ENCODE measurements at places on chromosomes 11 and 22. TPM values are rescaled to one million over a fixed set of nuclear protein-coding genes. Genes with fewer than 3 reads are reported as not detected.
A peak's percentile ranks its signal among the peaks of the same experiment; 100 is the strongest.

The IL17REL gene
- polyA plus RNA-seq: 0.06 TPM

The CCDC89 gene
- not detected for polyA plus RNA-seq

- DNase-seq: no peak
These were observed 15.9 kb upstream of the APOBEC3A start for GRCh38 chr22:38941488-38941987.

DNA sequence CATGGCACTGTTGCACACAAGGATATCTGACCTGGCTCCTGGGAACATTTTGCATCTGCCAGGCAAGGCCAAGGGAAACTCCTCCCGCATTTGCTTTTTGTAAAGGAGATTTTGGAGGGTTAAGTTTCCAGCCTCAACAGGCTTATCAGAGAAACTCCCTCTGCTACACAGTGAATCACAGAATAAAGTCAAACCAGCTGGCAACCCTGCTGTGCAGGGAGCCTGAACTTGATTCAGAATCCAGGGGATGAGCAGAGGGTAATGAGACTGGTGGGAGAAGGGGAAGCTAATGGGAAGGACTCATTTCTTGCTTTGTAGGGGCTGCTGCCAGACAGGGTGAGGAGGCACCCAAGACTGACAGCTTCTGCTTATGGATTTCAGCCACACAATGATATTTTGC lies 185.3 kb upstream of the ISX start:
- no peak for DNase-seq

The NCF4 gene
- 0.13 TPM for polyA plus RNA-seq

GRCh38 chr11:28490773-28491382 lies 382.7 kb downstream of the METTL15 start:
- DNase-seq: no peak

The TEX54 gene
- polyA plus RNA-seq: not detected

GRCh38 chr11:459511-460220 lies 9.6 kb downstream of the PTDSS2 start:
- DNase-seq: no peak

- DNase-seq: no peak
These were observed 330.5 kb downstream of the TENM4 start for GRCh38 chr11:79110321-79110720.

DNA sequence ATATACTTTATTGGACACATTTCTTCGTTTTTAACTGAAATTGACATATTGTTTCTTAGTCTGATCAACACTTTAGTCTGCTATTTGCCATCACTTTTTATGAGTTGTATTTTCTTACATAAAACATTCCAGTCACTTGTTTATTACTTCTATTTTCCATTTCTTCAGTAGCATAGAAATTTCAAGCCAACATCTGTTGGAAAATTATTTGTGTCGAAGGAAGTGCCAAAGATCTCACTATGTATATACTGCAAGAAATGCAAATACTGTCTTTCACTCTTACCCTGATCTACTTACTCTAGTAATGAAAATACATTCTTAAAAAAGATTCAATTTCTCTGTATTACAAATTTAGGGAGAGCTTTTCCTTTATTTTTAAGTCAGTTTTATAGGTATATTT lies 105.9 kb downstream of the SLC17A6 start:
- no peak for DNase-seq

DNA sequence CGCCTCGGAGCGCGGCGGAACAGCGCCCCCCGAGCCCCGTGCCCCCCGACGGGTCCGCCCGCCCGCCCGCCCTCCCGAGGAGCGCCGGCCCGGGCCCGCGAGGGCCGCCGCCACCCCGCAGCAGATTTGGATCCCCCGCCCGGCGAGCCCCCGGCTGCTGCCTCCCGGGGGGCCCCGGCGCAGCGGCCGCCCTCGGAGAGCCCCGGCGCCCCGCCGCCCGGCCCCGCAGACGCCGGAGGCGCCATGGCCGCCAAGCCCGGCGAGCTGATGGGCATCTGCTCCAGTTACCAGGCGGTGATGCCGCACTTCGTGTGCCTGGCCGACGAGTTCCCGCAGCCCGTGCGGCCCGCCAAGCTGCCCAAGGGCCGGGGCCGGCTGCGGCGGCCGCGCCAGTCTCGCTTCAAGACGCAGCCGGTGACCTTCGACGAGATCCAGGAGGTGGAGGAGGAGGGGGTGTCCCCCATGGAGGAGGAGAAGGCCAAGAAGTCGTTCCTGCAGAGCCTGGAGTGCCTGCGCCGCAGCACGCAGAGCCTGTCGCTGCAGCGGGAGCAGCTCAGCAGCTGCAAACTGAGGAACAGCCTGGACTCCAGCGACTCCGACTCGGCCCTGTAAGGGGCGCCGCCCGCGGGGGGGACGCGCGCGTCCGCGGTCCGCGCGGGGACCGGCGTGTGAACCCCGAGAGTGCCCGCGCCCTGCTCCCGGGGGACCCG lies 380 bp downstream of the C11orf96 start:
- DNase-seq: peak; percentile 59

DNA sequence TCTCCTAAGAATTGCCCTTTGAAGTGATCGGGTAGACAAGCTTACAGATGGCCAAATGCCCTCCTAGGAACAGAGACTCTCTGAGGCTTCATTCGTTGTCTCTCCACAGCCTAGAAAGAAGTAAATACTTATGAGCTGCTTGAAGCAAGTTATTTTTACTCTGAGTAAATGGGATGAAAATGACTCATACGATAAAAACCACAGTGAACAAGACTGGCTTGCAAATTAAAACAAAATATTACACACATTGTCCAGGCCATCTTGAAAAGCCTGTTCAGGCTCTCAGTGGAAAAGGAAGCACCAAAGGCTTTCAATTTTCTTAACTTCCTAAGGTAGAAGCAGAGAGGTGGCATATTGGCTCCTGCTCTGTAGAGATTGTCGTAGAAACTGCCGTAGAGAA lies 294.2 kb downstream of the NELL1 start:
- DNase-seq: no peak

The CLCF1 gene
- 8.7 TPM for polyA plus RNA-seq

DNA sequence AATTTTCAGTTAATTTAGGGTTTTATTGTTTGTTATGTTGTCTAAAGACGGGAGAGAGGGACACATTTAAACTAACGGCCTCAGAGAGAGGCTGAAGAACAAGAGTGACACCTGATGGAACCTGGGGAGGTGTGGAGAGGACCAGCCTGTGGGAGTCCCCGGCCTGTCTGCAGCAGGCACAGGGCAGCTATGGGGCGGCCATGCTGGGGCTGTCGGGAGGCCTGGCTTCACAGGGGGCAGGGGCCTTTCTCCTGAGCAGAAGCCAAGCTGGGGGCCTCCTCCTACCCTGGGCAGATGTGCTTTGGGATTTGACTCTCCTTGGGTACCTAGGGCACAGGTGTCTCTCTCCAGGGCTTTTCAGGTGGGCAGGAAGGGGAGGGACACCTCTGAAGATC lies 21.9 kb downstream of the RELT start:
- no peak for DNase-seq

The ESAM gene
- polyA plus RNA-seq: 383 TPM

DNA sequence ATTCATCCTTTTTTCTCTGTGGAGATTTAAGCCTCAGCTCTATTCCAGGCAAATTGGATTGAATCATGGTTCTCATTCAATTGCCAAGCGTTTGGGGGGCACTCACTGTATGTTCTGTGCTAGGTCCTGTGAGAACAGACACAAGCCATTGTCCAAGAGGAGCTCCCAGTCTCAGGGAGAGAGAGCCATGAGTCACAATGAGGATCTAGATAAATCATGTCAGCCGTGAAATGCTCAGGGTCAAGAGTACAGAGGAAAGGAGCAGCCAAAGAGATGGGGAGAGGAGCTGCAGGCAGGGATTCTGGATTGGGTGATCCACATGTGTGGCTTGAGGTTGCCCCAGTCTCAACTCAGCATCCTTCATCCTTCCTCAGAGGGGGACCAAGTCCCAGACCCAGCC lies 93.6 kb downstream of the FEZ1 start:
- DNase-seq: peak; percentile 19

GRCh38 chr22:28620244-28620922 lies 59.3 kb downstream of the TTC28 start:
- DNase-seq: no peak

DNA sequence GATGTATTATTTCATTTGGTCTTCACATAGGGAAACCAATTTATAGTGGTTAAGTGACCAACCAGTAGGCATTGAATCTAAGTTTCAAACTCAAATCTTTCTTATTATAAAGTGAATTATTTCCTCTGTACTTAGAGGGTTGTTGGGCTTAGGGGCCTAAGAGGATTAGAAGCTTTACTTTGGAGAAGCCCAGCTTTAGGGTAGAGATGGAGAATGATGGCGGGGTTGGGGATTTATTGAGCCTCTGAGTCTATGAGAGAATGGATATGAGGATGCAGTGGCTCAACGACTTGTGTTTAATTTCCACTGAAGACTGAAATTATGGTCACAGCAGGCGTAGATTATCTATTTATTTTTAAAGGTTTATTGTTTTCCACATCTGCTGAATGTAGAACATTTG lies 55.5 kb downstream of the CHRDL2 start:
- DNase-seq: no peak

- no peak for DNase-seq
These were observed 537.7 kb downstream of the BUD13 start for GRCh38 chr11:116234989-116235568.

The PACSIN3 gene
- polyA plus RNA-seq: 14.7 TPM

- peak; percentile 30 for DNase-seq
These were observed 31.6 kb downstream of the EIF3F start for GRCh38 chr11:8018484-8019313.

DNA sequence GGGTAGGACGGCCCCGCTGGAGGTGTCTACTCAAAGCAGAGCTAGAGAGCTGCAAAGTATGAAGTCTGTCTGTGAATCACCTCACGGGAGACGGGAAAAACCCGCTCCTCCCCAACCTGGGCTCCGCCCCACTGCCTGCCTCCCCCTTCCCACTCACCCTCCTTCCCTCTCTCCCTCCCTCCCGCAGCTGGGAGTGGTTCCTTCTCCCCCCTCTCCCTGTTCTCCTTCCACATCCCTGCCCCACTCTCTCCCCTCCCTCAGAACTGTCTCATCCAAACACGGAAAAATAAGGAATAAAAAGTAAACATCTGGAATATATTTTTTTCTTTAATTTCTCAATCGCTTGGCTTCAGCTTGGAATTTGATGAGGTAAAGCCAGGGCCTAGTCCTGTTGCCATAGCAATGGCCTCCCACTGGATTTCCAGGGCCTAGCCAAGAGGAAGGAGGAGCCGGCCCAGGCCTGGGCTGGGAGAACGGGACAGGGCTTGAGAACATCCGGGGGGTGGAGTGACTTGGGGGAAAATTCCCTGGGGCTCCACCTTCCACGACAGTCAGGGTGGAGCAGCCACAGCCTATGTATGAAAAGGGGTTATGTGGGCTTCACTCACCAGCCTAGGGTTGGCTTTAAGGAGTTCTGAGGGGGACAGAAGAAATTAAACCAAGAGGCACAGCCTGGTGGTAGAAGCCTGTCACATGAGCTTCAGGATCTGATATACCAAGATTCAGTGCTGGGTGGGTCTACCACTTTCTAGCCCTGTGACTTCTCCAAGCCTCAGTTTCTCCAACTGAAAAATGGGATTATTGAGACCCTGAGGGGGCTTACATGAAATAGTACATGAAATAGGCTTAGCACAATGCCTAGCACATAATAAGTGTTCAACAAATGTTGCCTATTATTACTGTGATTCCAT lies 2.2 kb downstream of the TNKS1BP1 start:
- DNase-seq: peak; percentile 84

- DNase-seq: no peak
These were observed 37.4 kb downstream of the PPME1 start for GRCh38 chr11:74208507-74208906.

GRCh38 chr22:32976506-32976905 lies 81.7 kb downstream of the SYN3 start:
- DNase-seq: no peak

GRCh38 chr11:104075091-104075490 lies 38.7 kb downstream of the DDI1 start:
- no peak for DNase-seq

The TPBGL gene
- polyA plus RNA-seq: not detected

DNA sequence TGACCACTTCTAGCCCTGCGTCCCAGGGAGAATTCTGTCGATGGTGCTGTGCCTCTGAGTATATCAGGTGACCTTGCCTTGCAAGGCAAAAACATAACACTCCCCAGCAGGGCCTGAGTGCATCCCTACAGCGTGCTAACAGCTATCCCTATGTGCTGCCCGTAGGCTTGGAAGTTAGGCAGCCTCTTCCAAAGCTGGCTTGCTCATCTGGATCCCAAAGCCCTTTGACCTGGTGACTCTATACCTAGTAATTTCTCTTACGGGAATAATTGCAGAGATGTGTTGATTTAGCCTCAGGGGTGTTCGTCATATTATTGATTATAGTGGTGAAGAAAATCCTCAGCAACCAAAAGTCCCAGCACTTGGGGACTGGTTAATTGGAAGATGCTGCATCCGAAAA lies 32.6 kb upstream of the CRYBB3 start:
- DNase-seq: no peak

The LARGE1 gene
- 0.72 TPM for polyA plus RNA-seq

The CNTN5 gene
- polyA plus RNA-seq: not detected

The DENND6B gene
- polyA plus RNA-seq: 4.1 TPM

- no peak for DNase-seq
These were observed 1.7 kb downstream of the IFITM1 start for GRCh38 chr11:315516-315994.

DNA sequence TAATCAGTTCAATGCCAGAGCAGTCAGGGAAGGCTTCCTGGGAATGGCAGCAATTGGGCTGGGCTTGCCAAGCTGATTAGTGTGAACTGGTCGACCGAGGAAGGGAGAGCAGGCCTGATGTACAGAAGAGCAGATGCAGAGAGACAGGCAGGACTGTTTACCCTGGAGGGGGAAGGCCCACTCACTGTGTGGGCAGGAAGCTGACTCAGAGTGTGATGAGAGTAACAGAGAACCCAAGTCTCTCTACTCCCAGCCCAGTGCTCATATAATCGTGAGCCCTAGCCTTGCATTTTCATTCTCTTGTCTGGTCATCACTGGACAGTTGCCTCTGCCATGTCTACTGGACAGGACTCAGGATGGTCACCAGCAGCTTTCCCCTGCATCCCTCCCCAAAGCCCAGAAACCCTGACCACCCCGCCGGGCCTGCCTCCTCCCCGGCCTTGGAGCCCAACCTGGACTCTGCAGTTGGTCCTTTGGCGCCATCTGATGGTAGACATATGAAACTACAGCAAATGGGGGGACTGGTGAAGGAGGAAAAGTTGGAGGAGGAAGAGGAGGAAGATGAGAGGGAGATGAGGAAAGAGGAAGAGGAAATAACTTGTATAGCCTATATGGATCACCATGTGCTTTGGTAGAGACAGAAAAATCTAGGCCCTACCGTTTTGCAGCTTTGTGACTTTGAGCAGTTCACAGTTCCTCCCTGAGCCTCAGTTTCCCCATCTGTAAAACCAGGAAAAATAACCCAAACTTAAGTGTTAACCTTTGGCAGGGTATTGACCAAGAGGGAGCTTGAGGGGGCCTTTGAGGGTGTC lies 43.4 kb upstream of the PRDM11 start:
- DNase-seq: peak; percentile 86

- DNase-seq: no peak
These were observed 303.9 kb downstream of the CASP12 start for GRCh38 chr11:104594228-104594958.

The PEX26 gene
- polyA plus RNA-seq: 28.7 TPM

GRCh38 chr22:22870577-22871404 lies 16.8 kb upstream of the IGLL5 start:
- DNase-seq: no peak

The GNAZ gene
- polyA plus RNA-seq: 0.45 TPM

The C1QTNF4 gene
- polyA plus RNA-seq: 5.4 TPM
